PC-3 (cell line): ENCODE measurements at places on chromosomes 4 and X.

DNA sequence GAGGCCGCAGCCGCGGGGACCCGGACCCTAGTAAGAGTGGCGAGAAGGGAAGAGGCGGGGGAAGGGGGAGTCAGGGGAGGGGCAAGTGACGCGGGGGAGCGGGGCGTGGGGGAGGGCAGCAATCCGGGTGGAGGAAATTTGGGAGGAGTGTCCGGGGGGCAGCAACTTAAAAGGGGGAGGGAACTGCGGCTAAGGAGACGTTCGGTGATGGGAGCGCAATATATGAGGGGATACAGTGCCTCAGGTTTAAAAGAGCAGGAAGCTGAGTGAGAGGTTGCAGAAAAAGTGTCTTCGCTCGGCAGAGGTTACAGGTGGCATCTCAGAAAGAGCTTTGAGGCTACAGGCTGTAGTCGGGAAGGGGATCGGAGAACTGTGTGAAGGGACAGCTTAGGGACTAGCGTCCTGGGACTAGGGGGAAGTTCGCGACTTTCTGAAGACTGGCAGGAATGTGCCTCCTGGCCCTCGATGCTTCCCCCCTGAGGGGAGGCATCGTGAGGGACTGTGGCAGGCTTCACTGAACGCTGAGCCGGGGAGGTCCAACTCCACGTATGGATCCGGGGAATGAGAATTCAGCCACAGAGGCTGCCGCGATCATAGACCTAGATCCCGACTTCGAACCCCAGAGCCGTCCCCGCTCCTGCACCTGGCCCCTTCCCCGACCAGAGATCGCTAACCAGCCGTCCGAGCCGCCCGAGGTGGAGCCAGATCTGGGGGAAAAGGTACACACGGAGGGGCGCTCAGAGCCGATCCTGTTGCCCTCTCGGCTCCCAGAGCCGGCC, 519 bp downstream of the FOXO4 start:
- DNase-seq = peak; percentile 26

- DNase-seq = no peak
Observed at GRCh38 chr4:109395694-109396093, 37.9 kb upstream of the SEC24B start.

DNA sequence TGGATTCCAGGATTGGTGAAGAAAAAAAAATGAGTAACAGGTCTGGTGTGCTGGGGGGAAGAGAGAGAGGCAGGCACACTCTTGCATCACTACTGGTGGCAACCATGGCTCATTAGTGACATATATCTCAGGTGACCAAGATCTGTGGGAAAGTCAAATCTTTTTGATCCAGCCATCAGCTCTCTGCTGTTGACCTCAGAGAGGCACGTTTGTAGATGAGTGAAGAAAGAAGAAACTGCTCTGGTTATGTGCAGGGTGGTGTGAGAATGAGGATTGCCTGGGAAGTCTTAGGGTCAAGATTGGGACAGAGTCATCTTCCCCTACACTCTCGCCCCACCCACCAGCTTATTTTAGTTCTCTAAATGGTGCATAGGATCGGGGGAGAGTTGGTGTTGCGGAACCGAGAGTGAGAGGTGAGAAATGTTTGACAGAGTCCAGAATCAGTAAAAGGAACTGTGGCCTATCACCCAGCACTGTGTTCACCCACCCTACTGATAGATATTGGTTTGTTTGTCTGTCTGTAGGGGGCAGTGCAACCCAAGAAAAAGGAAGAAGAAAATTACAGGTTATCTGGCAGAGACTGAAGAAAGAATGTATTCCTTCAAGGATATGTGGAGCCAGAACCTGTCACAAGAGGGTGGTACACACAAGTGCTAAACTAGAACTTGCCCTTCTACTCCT, 21.9 kb downstream of the ARMCX6 start:
- DNase-seq = peak; percentile 70

- DNase-seq = no peak
Observed at GRCh38 chr4:142874684-142875083, 28.6 kb upstream of the INPP4B start.
